ENCODE measurements at places on chromosomes 7 and 10.

DNA sequence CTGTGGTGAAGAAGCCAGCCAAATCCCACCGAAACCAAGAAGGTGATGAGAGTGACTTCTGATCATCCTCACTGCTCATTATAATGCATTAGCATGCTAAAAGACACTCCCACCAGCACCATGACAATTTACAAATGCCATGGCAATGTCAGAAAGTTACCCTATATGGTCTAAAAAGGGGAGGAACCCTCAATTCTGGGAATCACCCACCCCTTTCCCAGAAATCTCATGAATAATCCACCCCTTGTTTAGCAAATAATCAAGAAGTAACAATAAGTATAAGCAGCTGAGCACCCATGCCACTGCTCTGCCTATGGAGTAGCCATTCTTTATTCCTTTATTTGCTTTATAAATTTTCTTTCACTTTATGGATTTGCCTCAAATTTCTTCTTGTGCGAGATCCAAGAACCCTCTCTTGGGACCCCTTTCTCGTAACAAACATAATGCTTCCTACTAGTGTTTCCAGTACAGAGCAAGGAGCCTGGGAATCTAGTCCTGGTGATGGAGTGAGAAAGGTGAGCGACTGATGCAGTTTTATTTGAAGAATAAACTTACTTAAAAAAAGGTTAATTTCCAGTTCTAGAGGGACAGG is 18.4 kb upstream of the EXOC6 start:
- DNase-seq: no peak

- no peak for DNase-seq
These were observed 27.6 kb upstream of the PIK3AP1 start for GRCh38 chr10:96747734-96748550.

GRCh38 chr7:2785071-2785500 is 59.0 kb downstream of the GNA12 start:
- DNase-seq: no peak

GRCh38 chr10:43287056-43288007 is 20.5 kb upstream of the RASGEF1A start:
- DNase-seq: no peak

GRCh38 chr7:47873762-47874161 is 74.5 kb downstream of the PKD1L1 start:
- peak; percentile 26 for DNase-seq

Measured in NCI-H2171 treated with DMSO at 0.1 percent for 48 hours (cell line).